Activated T-cell treated with anti-CD3 and anti-CD28 coated beads for 4 hours (primary cell): ENCODE measurements at places on chromosomes 2 and 18.

GRCh38 chr2:30484145-30484544, 37.1 kb downstream of the LCLAT1 start:
- no peak for DNase-seq

DNA sequence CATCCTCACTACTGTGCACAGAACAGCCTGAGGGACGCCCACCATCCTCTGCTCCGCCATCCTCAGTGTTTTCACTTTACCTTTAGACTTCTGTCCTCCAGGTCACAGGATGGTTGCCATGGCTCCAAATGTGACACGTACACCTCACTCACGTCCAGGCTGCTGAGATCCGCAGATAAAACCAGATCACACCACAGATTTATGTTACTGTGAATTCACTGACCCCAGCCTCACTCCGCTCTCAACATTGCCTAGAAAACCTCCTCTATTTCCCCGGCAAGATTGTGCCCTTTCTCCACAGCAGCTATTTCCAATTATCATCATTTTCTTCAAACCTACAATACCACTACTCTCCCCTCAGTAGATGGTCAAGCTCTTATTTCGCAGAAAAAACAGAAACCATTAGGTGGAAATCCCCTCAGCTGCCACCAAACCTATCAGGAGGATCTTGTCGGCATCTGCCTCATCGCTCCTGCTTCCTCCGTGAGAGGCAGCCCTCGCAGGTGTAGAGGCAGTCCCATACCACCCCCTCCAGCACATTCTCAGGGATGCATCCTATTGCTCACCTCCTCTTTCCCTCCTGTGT, 49.8 kb upstream of the SLC1A4 start:
- DNase-seq: no peak

GRCh38 chr18:44973282-44973681, 292.6 kb downstream of the SETBP1 start:
- no peak for DNase-seq

DNA sequence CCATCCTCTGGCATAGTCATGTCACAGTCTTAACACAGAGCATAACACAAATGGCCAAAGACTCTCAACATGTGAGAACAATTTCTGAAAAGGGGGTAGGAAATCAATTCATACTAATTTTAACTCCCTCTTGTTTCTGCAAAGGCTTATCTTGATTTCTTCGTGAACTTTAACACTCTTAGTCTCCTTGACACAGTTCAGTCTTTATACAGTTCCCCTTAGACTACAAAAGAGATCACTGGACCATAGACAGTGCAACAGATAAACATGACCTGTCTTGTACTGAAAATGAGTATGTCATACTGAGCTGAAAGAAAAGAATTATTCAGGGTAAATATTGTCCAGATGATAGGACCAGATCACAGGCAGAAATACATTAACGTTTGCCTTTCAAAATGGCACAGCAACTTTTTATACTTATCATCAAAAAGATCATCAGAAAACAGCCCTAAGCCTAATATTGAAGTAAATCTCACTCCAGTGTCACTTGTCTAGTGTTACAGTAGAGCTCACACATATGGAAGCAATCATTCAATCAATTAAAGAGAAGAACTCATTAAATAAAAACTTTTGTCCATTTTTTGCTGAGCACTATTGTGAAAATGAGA, 56.4 kb upstream of the VRK2 start:
- no peak for DNase-seq
